ENCODE measurements at places on chromosomes 2 and 18. TPM values are rescaled to one million over a fixed set of nuclear protein-coding genes. Genes with fewer than 3 reads are reported as not detected.

DNA sequence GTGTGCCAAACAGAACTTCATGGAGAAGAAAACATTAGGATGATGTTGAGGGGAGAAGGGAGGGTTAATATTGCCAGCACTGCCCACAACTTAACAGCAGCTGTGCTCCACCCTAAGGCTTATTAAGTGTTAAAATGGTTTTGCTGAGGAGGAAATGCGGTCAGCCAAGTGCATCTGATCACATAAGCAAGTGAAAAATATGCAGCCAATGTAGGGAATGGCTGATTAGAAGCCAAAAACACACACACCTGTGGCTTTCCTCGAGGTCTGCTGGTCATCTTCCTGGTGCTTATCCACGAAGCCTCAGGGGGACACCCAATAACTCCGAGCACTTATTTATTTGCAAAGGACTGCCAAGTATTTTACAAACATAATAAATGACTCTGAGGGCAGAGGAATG, 66.3 kb upstream of the GPR45 start:
- no peak for DNase-seq

DNA sequence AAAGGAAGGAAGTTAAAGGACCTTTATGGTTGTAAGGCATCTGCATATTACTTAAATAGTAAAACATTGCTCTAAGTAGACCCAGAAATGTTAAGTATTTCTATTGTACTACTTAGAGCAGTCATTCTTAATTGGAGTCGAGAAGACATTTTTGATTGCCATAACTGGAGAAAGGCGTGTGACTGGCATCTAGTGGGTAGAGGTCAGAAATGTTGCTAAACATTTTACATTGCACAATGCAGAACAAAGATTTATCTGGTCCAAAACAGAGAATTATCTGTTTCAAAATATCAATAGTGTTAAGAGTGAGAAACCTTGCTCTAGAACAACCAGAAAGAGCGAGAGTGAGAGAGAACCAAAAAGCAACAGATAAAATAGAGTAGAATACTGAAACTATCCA, 23.3 kb upstream of the ROCK1 start:
- no peak for DNase-seq

- peak; percentile 81 for DNase-seq
These were observed 70.5 kb upstream of the RTN4 start for GRCh38 chr2:55120634-55121359.

GRCh38 chr2:75276093-75277029, 77.0 kb upstream of the TACR1 start:
- DNase-seq: no peak

DNA sequence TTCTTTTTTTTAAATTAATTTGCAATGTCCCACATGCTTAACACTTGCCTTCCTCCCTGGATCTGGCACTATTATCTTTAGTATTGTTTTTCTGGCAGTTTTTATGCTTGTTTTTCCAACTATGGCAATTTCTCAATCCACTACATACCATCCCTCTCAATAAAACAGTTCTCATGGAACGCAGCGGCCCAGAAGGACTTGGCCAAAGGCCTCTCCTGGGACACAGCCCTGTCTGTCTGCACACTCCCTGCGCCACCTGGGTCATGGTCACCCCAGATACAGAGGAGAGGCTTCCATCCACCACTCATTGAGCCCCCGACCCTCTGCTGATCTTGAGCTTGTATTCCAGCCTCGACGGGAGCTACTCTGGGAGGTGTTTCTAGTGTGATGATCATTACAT, 91.2 kb downstream of the TWIST2 start:
- DNase-seq: peak; percentile 70

DNA sequence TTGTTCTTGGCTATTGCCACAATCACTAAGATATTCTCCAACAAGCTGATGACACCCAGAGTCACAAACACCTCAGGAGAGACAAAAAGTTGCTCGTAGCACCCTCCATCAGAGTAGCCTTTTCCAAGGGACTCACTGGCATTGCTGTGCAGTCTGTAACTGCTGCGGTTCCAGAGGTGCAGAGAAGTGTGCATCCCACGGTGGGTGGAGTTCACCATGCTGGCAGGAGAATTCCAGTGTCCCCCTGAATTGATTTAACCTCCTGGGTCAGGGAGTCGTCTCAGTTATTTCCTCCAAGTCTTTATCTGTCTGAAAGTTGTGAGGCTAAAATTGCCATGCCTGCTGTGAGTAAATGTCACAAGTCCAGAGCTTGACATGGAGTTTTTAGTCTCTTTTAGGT, 443 bp downstream of the MC4R start:
- DNase-seq: no peak

GRCh38 chr2:24329700-24330099, 30.6 kb downstream of the ITSN2 start:
- DNase-seq: no peak

DNA sequence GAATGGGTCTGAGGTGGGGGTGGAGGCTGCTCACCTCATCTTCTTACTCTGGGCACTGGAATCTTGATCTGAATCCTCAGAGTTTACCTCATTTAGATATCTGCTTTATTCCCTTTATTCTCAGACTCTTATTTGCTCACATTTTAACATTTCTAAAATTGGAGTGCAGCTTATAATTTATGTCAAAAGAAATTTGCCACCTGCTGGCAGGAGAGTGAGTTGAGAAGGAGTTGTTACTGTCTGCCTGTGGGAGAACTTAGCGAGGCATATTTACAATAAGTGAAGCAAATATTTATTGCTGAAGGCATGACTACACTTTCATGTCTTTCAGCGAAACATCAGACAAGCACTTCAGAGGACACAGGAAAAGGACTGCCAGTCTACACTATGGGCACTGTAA, 16.4 kb upstream of the KIAA2012 start:
- no peak for DNase-seq

DNA sequence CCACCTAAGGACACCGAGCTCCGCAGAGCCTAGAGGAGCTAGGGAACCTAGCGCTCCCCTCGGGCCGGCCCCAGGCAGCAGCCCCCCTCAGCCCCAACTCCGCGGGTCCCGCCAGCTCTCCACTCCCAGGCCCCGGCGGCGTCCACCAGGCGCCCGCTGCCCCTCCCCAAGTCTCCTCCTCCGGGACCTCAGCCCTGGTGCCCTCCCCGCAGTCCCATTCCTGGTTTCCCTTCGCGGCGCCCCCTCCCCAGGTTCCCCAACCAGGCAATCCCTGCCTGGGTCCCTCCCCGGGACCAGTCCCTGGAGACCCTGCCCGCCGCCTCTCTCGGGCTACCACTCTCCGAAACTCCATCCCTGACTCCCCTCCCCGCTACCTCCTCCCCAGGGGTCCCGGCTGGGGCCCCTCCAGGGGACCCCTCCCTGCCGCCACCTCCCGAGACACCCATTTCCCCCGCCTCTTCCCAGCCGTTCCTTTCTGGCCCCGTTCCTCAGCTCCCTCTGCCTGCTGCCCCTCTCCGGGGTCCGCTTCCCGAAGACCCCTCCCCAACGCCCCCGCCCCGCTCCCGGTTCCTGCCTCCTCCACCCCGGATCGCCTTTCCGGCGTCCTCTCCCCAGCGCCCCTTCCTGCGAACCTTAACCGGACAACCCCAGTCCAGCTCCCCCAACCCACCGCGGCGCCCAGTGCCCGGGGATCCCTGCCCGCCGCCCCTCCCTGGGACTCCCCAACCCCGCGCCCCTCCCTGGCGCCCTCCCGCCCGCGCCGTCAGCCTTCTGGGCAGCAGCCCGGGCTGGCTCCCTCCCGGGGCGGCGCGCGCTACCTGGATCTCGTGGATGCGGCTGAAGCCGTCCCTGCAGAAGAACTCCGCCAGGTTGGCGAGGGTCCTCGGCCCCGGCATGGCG, 678 bp downstream of the CYP27C1 start:
- no peak for DNase-seq

GRCh38 chr2:119958670-119959268, 54.1 kb upstream of the EPB41L5 start:
- DNase-seq: no peak

DNA sequence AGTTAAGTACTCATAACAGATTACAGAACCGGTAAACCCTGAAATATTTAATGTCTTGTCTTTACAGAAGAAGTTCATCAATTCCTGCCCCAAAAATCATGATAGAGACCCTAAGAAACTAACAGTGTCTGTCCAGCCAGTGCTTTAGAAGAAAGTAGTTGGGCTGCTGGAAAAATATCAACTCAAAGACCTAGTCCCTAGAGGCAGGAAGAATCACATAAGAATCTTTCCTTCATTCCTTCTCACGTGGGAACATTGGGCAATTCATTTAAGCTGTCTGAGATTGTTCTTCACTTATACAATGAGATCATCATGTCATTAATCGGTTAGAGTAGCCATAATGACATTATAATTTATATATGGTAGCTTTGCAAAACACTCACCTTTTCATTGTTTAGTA, 156.4 kb downstream of the CCBE1 start:
- no peak for DNase-seq

DNA sequence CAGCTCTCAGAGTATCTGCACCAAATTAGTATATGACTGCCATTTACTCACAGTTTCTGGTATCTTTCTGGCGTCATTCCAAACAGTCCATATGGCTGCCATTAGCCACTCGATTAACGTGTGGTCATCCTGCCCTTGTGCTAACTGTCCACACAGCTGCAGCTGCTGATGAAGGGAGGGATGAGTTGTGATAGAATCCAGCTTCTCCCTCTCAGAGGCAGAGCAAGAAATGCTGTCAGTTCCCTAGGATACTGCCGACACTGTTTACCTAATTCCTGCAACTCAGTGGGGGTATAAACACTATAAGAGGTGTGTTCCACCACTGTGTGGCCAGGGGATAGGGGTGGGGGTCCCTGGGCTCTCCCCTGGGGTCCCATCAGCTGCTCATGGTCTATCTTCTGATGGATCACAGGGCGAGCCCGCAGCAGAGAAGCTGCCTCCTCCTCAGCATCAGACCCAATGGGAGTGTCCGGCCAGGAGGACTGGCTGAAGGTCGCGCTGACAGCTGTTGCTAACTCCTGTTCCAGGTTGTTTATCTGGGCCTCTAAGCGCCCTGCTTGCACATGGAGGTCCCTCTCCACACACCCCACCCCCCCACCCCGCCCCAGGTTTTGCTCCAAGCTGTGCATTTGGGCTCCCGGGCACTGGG, 17.3 kb upstream of the KLHL23 start:
- DNase-seq: no peak

- DNase-seq: no peak
These were observed 88.2 kb downstream of the ASAP2 start for GRCh38 chr2:9294764-9295163.

DNA sequence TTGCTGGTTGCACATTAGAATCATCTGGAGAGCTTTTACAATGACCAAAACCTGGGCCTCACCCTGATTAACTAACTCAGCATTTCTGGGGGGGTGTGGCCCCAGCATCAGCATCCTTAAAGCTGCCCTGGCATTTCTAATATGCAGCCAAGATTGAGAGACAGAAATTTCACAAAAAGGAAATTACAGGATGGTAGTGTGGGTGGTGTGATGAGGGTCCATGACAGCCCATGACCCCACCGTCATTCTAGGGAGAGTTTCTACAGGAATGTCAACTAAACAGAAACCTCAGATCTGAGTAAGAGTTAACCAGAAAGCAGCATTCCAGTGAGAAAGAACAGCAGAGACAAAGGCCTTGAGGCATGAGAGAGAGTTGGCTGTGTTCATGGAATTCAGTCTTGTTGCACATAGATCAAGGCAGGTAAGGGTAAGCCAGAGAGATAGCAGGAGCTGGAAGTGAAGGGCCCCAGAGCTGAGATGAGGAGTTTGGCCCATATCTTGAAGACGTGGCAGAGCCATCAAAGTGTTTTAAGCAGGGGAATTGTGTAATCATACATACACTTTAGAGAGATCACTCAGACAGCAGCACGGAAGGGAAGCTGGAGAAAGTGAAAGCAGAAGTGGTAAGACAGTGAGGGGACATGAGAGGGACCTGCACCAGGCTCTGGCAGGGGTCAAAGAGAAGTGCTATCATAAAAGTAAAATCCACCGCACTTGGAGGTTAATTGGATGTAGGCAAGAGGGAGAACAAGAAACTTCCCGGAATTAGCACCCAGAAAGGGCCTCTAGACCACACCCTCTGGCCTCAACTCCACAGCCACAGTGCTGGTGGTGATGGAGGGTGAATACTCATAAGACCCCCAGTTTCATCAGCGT, 7.8 kb upstream of the TRABD2A start:
- DNase-seq: peak; percentile 58

- DNase-seq: no peak
These were observed 39.1 kb upstream of the BZW1 start for GRCh38 chr2:200772620-200773019.

DNA sequence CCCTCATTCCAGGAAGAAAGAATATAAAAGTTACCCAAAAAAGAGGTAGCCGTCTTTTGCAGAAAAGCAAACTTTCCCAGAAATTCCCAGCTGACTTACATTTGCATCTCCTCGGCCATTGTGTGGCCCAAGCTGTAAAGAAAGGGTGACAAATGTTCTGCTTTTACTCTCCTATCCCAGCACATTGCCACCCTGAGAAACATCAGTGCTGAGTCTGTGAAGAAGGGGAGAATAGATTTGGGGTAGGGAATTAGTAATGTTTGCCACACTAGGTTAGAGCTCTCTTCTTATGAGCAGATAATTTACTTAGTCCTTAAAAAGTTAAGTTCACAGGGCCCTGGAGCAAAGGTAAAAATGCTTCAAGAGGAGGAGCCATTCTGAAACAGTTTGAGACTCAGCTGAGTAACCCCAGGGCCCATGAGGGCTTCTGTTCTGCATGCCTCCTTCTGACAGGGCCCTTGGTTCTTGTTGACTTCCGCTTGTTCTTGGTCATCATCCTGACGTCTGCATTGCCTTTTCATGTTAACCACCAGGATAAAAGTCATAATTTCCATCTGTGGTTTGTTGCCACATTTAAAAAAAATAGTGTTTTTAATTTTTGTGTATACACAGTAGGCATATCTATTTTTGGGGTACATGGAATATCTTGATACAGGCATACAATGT, 550.7 kb downstream of the RNF144A start:
- no peak for DNase-seq

DNA sequence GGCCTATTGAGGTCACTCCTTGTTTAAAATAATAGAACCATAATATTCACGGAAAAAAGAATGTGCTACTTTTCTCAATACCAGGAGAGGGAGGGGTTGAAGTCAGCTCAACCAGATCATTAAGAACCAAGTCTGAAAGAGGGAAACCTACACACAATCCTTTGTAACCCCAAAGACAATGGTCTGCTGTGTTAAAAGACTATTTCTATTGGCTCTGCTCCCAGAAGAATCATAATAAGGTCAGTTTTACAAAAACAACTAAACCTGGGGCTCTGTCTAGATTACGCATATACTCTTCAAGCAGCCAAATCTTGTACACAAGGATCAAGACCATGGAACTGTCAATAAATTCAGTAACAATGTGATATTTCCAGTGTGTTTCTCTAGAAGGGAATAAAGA, 177.2 kb upstream of the CRIM1 start:
- DNase-seq: no peak

DNA sequence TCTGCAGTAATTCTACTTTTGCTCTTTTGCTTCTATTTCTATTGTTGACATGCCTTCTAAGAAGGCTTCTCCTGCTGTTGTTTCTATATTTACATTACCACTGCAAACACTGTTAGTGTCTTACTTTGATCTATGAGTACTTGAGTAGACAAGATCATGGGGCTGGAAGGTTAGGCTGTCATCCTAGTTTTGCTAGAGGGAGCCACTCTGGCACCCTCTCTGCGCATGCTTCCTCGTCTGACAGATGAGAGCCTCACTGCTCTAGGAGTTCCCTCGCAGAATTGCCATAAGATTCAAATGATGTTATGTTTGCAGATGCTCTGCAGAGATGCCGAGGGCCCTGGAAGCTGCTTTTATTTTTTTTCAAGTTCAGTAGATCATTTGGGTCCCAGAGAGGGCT, 185.6 kb downstream of the RNF144A start:
- DNase-seq: no peak

CYTIP gene
- 5.0 TPM for polyA plus RNA-seq

GATA6 gene
- polyA plus RNA-seq: 16.0 TPM

ATRAID gene
- polyA plus RNA-seq: 176 TPM

HAUS1 gene
- 18.9 TPM for polyA plus RNA-seq

FAM124B gene
- polyA plus RNA-seq: not detected

SATB2 gene
- 1.9 TPM for polyA plus RNA-seq

CHST9 gene
- polyA plus RNA-seq: not detected
